ENCODE measurements at places on chromosomes 16 and 17.

GRCh38 chr17:81253358-81254131 lies 14.4 kb downstream of the NDUFAF8 start:
- DNase-seq, result peak; percentile 63

DNA sequence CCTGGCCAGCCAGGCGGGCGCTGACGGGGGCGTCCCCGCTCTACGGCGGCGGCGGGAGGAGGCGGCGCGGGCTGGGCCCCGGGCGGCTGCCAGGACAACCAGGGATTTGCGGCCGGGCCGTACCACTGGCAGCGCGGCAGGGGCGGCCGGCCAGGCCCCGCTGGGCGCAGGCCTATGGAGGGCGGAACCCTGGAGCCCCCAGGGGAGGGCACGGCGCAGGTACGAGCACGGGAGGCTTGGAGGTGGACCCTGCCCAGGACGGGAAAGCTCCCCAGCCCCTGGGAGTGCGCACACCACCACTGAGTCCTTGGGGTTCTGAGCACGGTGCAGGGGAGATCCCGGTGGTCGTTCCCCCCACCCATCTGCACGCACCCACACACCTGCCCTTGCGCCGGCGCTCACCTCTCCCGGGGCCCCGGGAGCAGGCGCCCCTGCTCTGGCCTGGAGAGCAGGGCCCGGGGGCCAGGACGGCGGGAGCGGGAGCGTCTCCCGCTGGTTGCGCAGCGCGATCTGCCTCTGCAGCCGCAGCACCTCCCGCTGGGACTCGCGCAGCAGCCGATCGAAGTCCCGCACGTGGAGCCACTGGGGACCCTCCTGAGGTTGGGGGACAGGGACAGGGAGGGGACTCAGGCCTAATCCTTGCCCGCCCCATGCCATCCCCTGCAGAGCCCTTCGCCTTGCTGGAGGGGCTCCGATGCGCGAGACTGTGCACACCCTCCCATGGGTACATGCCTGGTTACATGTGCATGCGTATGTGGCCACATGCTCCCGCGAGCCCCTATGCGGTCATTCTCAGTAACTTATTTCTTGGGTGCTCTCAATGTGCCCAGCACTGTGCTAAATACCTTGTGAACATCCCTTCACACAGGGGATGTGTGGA lies 3.9 kb downstream of the TSPOAP1 start:
- peak; percentile 71 for DNase-seq

DNA sequence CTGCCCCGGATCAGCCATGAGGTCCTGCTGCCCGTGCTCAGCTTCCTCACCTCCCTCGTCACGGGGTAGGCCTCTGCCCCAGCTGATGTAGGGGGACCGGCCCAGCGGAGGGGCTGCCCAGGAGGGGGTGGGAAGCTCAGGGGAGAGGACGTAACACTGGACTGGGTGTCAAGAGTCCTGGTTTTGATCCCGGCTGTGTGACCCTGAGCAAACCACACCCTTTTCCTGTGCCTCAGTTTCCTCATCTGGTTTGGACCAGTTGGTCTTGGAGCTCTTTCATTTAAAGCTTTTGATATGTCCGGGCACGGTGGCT lies 6.6 kb downstream of the WDR81 start:
- no peak for DNase-seq

DNA sequence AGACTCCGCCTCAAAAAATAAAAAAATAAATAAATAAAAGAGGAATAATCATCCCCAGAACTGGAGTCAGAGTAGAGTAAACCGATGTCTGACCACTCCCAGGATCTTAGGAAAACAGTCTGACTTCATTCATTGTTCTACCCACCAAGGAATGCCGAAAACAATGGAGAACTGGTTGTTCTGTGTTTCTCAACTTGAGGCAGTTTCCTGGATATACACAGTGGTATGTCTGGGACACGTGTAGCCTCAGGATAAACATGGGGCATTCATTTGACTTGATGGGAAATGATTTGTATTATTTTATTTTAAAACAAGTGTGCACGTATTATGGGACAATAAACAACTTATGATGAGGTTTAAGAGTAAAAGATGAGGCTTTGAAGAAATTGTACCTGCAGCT lies 32.8 kb upstream of the PAFAH1B1 start:
- no peak for DNase-seq

DNA sequence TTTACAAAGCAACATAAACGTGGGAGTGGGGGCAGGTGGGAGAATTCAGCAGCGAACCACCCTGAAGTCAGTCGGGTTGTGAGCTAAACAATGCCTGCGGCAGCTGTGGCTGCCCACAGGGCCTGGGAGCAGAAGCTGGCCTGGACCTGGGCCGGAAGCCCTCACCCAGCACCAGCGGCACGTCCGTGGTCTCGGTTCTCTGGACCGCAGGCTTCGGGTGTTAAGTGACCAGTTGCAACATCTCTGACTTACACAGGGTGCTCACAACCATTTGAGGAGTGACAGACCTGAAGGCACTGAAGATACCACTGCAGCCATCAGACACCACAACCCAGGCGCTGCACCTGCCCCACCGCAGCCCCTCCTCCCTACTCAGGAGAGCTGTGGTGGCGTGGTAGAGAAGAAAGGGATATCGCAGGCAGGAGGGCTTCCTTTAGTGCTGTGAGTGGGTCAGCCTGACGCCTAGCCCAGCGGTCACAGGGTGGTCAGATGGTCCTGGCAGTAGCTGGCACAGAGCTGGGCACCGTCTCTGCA lies 33.8 kb downstream of the CBFA2T3 start:
- no peak for DNase-seq

DNA sequence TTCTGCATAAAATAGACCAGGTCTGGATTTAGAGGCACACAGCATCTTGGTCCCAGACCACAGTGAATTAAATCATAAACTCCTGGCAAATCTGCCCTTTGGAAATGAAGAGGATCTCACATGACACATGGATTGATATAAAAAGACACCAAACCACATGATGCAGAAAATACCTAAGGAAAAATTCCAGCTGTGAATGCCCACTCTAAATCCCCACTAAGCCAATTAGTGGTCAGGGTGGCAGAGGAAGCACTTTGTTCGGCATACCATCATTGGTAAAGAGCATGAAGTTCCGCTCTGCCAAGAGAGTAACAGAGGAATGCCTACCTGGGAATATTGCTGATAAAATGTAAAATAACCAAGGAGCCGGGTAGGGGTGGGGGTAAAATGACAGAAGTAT lies 32.4 kb upstream of the NOL11 start:
- no peak for DNase-seq

DNA sequence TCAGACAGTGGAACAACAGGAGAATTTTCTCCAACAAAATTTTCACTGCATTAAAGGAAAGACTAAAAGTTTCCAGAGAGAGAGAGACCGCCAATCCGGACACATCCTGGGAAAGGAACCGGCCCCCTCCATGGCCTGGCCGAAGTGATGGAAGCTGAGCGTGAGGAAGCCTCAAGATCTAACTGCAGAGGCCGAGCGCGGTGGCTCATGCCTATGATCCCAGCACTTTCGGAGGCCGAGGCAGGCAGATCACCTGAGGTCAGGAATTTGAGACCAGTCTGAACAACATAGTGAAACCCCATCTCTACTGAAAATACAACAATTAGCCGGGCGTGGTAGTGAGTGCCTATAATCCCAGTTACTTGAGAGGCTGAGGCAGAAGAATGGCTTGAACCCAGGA lies 3.9 kb downstream of the CTRB2 start:
- DNase-seq, result no peak

DNA sequence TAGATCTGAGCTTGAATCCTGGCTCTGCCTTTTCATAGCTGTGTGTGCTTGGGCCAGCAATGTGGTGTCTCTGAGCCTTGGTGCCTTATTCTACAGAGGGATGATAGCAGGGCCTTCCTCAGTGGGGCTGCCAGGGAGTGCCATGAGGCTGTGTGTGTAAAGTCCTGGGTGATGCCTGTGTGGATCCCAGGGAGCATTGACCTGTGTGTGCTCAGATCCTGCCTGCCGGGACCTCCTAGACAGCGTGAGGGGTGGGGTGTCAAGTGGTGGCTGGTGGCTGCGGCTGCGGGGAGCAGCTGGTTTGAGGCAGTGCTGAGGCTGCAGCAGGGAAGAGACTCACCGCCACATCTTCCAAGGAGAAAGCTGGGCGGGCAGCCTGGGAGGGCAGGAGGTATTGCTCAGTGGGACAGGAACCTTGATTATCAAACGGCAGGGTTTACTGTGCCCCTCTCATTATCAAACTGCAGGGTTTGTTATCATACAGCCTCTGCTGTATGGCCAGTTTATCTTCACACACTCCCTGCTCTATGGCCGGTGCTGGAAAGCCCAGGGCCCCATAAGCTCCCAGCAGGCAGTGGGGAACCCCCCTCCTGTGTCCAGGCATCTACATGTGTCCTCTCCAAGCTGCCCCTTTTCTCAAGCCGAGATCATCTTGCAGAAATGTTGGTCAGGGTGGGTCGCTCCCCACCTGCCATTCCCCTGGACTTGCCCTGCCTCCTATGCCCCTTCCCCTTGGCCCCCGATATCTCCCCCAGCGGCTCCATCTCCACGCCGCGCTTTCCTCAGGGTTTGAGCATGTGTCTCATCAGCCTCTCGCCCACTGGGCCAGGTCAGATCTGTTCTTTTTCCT lies 3.1 kb upstream of the ADCY7 start:
- DNase-seq, result no peak

DNA sequence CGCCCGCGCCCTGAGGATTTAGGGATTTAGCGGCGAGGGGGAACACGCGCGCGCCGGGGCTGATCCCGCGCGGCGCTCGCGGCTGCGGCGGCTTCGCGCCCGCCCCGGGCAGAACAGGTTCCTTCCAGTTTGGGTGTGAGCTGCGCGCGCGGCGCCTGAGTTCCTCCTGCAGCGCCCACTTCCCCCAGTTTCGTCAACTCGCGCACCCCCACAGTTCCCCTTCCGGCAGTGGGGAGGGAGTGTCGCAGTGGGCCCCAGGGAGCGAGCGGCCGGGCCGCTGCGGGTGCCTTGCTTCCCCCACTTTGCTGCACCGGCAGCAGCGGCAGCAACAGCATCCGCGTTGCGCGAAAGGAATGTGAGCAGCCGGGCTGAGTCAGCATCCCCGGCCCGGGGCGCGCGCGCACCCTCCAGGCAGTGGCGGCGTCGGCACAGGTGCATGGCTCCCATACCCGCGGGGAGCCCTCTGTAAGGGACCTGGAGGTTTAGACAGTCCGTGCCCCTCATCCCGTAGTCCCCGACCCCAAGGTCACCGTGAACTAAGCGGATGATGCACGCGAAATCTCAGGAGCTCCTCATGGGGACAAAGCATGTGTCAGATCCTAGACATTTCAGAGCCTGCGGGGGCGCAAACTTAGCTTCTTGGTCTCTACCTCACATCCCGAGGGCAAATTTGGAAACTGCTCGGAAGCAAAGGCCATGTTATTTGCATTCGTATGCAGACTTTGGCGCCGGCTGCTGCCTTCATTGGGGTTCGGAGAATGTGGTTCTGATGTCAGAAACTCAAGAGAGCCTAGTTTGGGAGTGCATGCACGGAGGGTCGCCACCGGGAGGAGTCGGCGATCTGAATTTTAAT lies 767 bp downstream of the ARSG start:
- DNase-seq, result peak; percentile 77

DNA sequence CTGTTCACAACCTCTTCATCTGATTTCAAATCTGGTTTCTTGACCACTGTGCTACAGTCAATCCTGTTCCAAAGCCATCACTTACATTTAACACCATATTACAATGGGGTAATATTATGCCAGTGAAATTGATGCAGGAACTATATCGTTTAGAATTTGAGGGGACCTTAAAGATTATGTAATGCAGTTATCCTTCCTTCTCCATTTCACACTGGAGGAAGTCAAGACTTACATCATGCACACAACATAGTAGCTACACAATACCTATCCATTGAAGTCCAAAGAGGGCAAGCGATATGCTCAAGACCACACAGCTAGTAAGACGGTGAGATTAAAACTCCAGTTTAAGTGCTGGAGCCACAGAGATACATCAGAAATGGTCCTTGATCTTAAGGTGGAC lies 16.8 kb downstream of the NOG start:
- no peak for DNase-seq

GRCh38 chr17:75822119-75822799 lies 21.9 kb downstream of the UNC13D start:
- DNase-seq, result peak; percentile 49
